ENCODE measurements at places on chromosomes 3 and 15. TPM values are rescaled to one million over a fixed set of nuclear protein-coding genes. Genes with fewer than 3 reads are reported as not detected.

FGD5 gene
- 8.6 TPM for total RNA-seq

FSTL1 gene
- total RNA-seq = 51.6 TPM

TMEM207 gene
- total RNA-seq = not detected

MCF2L2 gene
- 1.1 TPM for total RNA-seq

SSUH2 gene
- total RNA-seq = 32.6 TPM

CACNA1D gene
- 109 TPM for total RNA-seq

GRIP2 gene
- total RNA-seq = 1.4 TPM

DCP1A gene
- total RNA-seq = 23.3 TPM

CCNB2 gene
- total RNA-seq = 8.8 TPM

ADAMTSL3 gene
- total RNA-seq = 3.7 TPM

EPHA6 gene
- total RNA-seq = not detected

RASGRF1 gene
- not detected for total RNA-seq

DENND4A gene
- total RNA-seq = 70.1 TPM

SLC35G2 gene
- 2.7 TPM for total RNA-seq

- no peak for DNase-seq
Observed at GRCh38 chr3:20769430-20769829, 583.4 kb upstream of the SGO1 start.

DNA sequence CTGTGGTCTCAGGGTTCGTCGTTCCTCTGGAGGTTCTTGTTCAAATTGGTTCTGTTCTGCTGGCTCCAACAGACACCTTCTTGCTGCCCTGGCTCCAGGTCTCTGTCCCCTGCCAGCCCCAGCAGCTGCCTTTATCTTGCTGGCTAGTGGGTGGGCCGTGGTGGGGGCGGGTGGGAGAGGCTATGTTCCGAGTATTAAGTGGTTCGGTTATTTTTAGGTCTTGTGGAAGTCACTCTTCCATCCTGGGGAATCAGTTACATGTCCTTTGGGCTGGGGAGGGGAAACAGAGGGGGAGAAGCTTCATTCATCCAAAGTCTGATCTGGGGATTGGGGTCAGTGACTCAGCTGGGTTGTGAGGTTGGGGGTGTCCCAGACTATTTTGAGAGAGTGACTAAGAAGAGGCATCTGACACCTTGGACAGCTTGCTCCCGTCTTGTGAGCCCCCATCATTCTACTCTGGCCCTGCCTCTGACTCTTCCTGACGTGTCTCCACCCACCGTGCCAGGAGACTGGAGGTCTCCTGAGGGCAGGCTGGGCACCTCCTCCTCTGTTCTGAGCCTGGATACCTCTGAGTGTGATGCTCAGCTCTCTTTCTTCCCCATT, at the start of gene XIRP1:
TSS of gene XIRP1 (minus strand) at position 106 of the 603 bp plus-strand sequence. CDS start 3,150 bp downstream, outside the sequence.
- no peak for DNase-seq

DNA sequence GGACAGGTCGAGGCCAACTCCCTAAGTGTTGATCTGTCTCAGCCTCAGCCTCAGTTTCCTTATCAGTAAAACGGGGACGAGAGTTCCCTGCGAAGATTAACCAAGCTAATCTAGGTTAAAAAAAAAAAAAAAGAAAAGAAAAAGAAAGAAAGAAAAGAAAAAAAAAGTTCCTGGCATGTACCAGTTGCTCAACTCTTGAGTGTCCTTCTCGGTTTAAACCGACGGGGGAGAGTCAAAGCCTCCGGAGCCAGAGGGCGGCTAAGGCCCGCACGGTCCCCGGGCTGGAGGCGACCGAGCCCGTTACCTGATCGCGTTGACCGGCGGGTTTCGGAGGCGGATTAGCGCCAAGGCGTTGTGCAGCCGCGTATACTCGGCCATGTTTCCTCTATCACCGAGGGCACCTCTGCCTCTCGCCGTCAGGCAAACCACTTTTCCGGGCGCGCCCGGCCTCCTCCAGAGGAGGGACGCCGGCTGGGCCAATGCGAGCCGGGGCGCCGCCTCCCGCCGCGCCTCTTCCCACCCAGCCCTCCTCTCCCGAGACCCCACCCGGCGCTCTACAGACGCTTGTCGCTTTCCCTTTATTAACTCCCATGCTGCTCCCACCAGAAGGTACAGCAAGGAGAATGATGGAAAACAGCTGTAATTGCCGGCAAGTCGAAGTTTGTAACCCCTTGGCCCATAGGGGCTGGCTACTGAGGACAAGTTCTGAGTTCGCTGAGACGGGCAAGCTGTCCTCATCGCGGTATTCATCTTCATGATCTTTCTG, at the start of gene EHHADH:
TSS of gene EHHADH (minus strand) at position 405 of the 766 bp plus-strand sequence. CDS start at position 378, 27 bp downstream.
- DNase-seq = peak; percentile 84

DNA sequence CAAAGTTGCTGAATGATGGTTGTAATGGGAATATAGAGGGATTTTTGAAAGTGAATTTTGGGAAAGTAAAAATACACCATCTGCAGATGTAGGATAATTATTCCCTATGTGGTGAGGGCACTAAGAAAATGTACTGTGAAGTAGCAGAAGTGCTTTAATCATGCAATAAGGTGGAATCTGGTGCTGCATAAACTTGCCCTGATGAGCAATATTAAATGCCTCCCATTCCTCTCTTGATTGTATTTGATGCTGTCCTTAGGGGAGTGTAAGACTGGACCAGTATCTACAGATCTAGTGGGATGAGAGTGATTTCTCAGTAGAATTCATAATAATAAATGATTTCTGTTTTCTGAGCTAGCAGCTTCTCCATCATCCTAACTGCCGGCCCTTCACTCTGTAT, 47.7 kb upstream of the ATP2C1 start:
- no peak for DNase-seq

DNA sequence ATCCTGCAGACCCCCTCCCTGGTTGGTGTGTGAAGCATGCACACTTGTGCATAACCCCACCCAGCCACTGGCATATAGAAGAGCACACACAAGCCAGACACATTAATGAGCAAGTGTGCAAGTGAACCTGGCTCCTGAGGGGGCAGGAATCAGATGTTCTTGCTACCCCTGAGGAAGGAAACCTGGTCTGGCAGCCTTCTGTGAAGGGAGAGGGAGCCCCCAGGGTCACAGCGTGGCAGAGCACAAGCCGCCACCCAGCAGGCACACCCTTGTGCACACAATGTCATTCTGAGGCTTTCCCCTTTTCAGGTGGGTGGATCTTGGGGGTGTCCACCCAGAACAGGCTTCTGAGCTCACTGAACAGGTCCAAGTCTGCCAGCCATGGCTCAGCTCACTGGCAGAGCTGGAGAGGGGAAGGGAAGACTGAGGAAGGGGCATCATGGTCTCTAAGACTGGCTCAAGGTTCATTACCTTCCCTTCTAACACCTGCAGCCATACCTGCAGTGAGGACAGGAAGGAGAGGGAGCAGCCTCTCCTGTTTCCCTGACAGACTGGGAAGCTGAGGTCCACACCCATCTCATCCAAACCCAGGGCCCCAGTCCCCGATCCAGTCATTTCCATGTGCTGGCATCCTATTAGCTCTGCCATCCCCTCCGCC, 31.6 kb upstream of the SEMA3F start:
- DNase-seq = peak; percentile 50

- no peak for DNase-seq
Observed at GRCh38 chr3:105781871-105782270, 86.9 kb downstream of the CBLB start.

DNA sequence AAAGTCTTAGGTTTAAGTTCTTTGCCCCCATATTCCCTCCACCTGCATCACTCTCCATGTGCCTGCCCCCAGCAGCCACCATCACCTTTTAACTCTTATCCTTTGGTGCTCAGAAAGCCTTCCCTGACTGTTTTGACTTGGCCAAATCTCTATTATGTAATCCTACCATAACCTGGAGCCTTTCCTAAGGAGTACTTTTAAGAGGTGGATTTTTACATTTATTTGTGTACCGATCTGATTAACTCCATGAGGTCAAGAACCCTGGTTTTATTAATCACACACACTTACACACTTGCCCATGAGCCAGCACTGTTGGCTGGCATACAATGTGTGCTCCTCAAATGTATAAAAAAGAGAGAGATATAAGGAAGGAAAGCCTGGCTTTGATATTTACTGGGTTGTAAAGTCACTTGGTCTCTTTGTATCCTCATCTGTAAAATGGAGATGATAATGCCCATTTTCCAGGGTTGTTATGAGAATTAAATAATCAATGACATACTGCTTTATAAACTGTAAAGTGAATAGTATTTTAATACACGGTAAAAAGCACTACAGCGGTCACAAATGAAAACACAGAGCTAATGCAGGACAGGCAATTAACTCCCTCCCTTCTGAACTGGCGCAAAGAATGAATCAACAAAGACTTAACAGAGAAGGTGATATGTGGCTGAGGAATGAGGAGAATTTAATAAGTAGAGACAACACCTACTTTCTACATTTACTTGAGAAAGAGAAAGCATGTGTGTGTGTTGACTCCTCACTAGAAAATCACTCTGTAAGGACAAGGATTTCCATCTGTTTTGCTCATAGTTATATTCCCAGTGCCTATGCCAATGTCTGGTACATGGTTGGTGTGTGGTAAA, 45.4 kb downstream of the ATP13A4 start:
- no peak for DNase-seq

GRCh38 chr3:153209596-153209995, 47.6 kb downstream of the RAP2B start:
- DNase-seq = no peak

GRCh38 chr3:65888980-65889706, 149.6 kb downstream of the MAGI1 start:
- no peak for DNase-seq

GRCh38 chr3:193132241-193132640, 108.8 kb upstream of the PLAAT1 start:
- DNase-seq = no peak

DNA sequence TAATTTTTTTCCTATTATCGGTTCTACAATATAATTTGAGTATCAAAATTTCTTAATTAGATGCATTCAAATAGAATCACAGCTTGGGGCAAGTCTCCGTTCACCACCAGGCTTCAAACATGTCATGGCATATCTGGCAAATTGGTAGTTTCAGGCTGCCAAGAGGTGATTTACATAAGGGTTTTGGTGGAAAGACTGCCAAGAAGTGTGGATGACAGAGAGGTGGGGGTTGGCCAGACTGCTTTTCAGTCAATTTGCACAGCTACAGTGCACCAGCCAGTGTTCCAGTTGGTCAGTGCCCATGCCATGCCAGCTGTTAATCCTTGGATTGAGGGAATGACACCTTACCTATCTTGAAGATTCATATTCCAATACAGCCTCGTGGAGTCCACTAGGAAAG, 8.4 kb upstream of the GSK3B start:
- DNase-seq = no peak

DNA sequence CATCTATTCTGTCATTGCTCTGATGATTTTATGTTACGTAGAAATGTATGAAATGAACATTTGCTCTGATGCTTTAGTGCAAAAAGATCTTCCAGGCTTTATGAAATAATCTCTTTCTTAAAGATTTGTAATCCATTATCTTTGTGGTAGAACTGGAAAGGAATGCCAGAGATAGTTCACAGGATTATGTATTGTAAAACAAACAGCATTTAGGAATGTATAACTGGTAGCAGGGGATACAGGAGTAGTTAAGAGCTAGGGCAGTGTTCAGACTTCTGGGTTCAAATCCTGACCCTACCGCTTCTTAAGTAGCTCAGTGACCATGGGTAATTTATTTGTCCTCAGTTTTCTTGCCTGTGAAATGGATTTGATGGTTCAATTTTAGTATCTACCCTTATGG, 429.8 kb upstream of the TPM1 start:
- no peak for DNase-seq

GRCh38 chr3:177196008-177196455, 1.2 kb downstream of the TBL1XR1 start:
- DNase-seq = peak; percentile 44

- no peak for DNase-seq
Observed at GRCh38 chr3:15081960-15082664, 16.8 kb downstream of the RBSN start.

DNA sequence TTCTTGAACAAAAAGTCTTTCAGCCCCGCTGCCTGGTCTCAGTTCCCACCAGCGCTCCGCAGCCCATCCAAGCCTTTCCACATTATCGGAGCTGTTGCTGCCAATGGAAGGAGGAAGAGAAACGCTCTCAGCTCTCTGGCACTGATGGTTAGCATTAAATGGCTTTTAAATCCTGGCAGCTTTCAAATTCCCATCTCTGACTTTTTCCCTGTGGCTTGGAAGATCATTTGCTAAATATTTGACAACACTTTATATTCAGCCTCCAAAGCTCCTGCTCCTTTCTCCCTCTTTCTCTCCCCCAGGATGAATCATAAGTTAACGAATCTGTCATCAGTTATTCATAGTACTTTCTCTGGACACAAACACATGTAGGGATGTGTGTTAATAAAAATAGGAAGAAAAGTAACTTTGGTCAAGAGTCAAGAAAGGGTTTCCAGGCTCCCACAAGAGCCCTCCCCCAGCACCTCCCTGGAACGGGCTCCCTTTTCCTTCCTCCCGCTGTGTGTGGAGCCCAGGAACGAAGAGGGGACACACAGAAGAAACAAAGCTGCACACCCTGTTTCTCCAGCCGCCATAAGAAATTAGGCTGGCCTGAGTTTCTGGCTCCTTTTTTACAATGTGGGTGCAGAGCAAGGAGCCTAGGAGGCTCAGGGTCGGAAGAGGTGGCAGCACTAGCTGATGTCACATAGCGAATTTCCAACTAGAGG, 47.6 kb upstream of the TSEN2 start:
- DNase-seq = no peak

DNA sequence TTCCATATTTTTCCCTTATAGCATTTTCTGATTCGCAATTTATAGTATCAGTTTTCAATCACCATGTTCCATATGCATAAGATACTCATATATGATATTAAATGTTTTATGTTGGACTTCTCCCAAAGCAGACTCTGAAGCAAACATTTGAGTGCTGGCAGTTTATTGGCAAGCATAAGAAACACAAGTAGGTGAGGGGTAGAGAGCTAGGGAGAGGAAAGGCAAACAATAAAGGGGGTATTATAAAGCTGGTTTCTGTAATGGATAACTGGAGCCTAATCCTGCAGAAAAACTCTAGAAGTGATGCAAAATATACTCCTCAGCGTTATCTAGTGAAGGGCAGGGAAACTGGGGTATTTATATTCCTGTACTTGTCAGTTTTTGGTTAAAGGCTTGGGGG, 491.5 kb upstream of the TGFBR2 start:
- no peak for DNase-seq

- DNase-seq = no peak
Observed at GRCh38 chr3:23085261-23085660, 117.9 kb upstream of the UBE2E2 start.

DNA sequence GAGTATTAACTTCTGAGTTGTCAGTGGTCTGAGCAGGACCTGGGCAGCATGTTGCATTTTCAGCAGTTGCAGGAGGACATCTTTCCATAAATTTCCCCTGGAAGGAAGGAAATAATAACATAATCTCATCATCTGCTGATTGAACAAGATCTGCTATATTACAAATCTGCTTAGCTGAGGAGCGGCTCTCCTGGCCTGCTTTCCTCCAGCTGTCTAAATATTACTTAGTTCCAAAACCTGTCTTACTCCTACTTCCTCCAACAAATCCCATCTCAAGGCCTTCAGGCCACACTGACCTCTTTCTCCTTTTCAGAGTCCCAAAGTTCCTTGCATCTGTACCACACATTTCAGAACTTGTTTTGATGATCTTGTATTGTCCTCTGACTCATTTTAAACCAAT, 364.4 kb upstream of the MCTP2 start:
- no peak for DNase-seq

DNA sequence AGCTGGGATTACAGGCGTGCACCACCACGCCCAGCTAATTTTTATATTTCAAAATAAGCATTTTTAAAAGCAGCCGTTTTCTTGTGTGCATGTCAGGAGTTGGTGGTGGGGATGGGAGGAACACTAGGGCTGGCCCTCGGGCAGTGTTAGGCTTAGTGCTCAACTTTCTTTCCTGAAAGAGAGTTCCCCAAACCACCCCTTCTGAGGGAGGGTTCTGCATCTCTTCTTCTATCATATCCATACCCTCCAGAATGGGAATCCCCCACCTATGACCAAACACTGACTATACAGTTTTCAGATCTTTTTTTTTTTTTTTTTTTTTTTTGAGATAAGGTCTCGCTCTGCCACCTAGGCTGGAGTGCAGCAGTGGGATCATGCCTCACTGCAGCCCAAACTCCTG, 12.5 kb downstream of the PFKFB4 start:
- DNase-seq = no peak

All from Peyer's patch (tissue), 4 donors.